Activated T-helper 2 cell treated with anti-CD3 and anti-CD28 coated beads, Interferon-gamma antibody, Interleukin-2, Interleukin-4, amounts not matched to agents 10 μg/mL and 5 μg/mL and 100 μg/mL, durations not matched to agents 14 hours and 24 hours and 36 hours (primary cell): ENCODE measurements at places on chromosomes 7 and 10. TPM values are rescaled to one million over a fixed set of nuclear protein-coding genes. Genes with fewer than 3 reads are reported as not detected.

The KCP gene
- not detected in 2 replicates for total RNA-seq

GRCh38 chr10:63696205-63696604 is 175.0 kb downstream of the REEP3 start:
- no peak overlapping the region for H3K27ac ChIP-seq
- H3K36me3 ChIP-seq, result no peaks in the 10 kb centered on the region
- no peak overlapping the region for H3K4me3 ChIP-seq
- H3K27me3 ChIP-seq, result peaks cover 3% of the 10 kb centered on the region
- DNase-seq, result no peak

DNA sequence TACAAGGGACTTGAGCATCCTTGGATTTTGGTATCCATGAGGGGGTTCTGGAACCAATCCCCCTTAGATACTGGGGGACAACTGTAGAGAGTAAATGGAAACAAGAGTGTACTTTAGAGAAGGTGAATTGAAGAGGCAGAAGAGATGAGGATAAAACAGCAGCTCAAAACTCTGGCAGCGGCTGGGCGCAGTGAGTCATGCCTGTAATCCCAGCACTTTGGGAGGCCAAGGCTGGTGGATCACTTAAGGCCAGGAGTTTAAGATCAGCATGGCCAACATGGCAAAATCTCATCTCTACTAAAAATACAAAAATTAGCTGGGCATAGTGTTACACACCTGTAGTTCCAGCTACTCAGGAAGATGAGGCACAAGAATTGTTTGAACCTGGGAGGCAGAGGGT is 218.7 kb downstream of the GALNT17 start:
- no peak overlapping the region for H3K4me3 ChIP-seq
- H3K36me3 ChIP-seq, result no peaks in the 10 kb centered on the region
- H3K27me3 ChIP-seq, result no peaks in the 10 kb centered on the region
- no peaks in the 10 kb centered on the region for H3K4me1 ChIP-seq

DNA sequence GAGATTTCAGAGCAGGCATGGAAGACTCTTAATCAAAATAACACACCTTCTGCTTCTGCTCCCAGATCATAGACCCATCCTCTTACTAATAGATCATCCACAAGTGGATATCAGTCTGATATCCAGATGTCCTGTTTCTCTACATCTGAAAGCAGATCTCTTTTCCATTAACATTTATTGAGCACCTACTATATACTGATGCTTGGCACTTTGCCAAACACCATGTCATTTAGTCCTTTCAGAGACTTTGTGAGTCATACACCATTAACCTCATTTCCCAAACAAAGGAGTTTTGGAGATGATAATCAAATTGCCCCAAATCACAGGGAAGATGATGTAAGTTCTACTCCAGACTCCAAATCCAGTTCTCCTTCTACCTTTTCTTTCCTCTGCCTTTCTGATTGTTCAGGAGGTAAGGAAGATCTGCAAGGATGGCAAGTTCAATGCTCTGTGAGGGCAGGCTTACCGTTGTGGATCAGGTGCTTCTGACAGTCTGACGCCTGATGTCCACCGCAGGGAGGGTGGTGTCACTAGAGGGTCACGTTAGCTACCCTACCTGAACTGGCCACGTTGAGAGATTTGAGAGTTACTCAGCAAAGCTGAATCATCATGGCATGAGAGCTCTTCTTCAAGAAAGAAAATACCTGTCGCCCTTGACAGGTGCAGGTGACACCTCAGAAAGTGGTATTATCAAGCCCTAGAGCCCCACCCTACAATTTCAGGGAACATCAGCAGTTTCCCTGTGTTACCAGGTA is 269.6 kb upstream of the ZMIZ1 start:
- H3K36me3 ChIP-seq, result no peaks in the 10 kb centered on the region
- no peak for DNase-seq
- no peak overlapping the region for H3K4me3 ChIP-seq
- no peak overlapping the region for H3K27ac ChIP-seq
- H3K27me3 ChIP-seq, result peaks cover 4% of the 10 kb centered on the region

DNA sequence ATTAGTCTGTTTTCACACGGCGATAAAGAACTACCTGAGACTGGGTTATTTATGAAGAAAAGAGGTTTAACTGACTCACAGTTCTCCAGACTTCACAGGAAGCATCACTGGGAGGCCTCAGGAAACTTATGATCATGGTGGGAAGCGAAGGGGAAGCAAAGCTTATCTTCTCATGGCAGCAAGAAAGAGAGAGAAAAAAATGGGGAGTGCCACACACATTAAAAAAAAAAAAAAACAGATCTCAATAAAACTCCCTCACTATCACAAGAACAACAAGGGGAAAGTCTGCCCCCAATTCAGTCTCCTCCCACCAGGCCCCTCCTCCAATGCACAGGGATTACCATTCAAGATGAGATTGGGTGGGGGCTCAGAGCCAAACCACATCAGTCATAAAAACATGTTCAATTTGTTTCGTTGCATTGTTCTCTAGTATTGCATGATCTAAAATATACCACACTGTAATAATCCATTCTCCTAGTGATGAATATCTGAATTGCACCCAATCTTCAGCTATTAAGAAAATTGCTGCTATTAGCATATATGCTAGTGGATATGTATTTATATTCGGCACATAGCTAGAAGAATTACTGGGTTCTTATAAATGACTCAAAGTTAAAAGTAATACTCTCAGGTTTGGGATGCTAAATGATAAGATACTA is 328.9 kb upstream of the KCND2 start:
- H3K27ac ChIP-seq, result no peak overlapping the region
- no peak overlapping the region for H3K4me3 ChIP-seq
- no peaks in the 10 kb centered on the region for H3K27me3 ChIP-seq
- H3K36me3 ChIP-seq, result no peaks in the 10 kb centered on the region
- DNase-seq, result no peak

GRCh38 chr10:63258920-63259678 is 126.0 kb downstream of the NRBF2 start:
- peaks cover 64% of the 10 kb centered on the region for H3K4me1 ChIP-seq
- no peaks in the 10 kb centered on the region for H3K27me3 ChIP-seq
- no peak overlapping the region for H3K27ac ChIP-seq
- no peak overlapping the region for H3K4me3 ChIP-seq

- H3K27ac ChIP-seq, result peak overlapping the region; percentile 95
- peaks cover 36% of the 10 kb centered on the region for H3K36me3 ChIP-seq
- H3K27me3 ChIP-seq, result no peaks in the 10 kb centered on the region
- peak overlapping the region; percentile 94 for H3K4me3 ChIP-seq
- no peak for DNase-seq
- peaks cover 36% of the 10 kb centered on the region for H3K4me1 ChIP-seq
These were observed 944 bp downstream of the AVL9 start for GRCh38 chr7:32496052-32496813.

The TEX36 gene
- not detected in 2 replicates for total RNA-seq

DNA sequence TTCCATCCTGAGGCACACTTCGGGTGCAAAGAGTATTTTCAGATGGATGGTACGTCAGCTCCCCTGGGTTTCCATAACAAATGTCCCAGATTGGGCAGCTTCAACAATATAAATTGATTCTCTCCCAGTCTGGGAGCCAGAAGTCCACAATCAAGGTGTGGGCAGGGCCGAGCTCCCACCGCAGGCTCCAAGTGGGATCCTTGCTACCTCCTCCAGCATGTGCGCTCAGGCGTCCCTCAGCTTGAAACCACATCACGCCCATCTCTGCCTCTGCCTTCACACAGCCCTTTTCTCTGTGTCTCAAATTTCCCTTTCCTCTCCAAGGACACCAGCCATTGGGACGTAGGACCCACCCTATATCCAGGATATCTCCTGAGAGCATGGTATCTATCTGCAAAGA is 153.5 kb downstream of the DIP2C start:
- H3K27me3 ChIP-seq, result peaks cover 12% of the 10 kb centered on the region
- H3K4me1 ChIP-seq, result no peaks in the 10 kb centered on the region
- DNase-seq, result no peak

GRCh38 chr7:16564909-16565426 is 38.3 kb downstream of the LRRC72 start:
- H3K4me3 ChIP-seq, result no peak overlapping the region

- H3K36me3 ChIP-seq, result no peaks in the 10 kb centered on the region
- H3K4me3 ChIP-seq, result no peak overlapping the region
- no peak overlapping the region for H3K27ac ChIP-seq
- DNase-seq, result no peak
- no peaks in the 10 kb centered on the region for H3K27me3 ChIP-seq
These were observed 92.6 kb downstream of the UNCX start for GRCh38 chr7:1325246-1325645.

DNA sequence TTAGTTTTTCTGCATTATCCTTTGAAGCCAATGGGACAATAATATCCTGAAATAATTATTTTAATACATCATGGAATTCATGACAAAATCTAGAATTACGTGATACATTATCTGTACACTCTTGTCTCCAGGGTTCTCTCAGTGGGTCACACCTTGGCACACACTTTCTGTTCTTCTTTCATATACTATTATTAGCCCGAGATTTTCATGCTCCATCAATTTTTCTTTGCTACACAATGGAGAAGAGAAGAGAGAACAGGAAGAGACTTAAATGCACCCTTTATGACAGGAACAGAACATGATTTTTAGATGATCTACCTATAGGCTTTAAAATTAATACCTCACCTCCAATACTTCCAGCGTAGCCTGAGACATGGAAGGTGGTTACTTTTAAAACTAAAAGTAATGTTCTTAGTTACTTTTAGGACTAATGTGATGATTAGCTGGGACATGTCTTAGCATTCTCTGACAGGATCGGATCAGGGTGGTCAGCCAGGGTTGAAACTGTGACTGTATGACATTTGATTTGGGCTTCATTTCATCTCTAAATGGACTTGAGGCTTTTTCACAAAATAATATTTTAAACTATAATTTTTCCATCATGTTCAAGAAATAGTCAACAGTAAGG is 148.2 kb upstream of the WNT16 start:
- peaks cover 3% of the 10 kb centered on the region for H3K4me1 ChIP-seq
- H3K27ac ChIP-seq, result no peak overlapping the region
- peaks cover 4% of the 10 kb centered on the region for H3K27me3 ChIP-seq

DNA sequence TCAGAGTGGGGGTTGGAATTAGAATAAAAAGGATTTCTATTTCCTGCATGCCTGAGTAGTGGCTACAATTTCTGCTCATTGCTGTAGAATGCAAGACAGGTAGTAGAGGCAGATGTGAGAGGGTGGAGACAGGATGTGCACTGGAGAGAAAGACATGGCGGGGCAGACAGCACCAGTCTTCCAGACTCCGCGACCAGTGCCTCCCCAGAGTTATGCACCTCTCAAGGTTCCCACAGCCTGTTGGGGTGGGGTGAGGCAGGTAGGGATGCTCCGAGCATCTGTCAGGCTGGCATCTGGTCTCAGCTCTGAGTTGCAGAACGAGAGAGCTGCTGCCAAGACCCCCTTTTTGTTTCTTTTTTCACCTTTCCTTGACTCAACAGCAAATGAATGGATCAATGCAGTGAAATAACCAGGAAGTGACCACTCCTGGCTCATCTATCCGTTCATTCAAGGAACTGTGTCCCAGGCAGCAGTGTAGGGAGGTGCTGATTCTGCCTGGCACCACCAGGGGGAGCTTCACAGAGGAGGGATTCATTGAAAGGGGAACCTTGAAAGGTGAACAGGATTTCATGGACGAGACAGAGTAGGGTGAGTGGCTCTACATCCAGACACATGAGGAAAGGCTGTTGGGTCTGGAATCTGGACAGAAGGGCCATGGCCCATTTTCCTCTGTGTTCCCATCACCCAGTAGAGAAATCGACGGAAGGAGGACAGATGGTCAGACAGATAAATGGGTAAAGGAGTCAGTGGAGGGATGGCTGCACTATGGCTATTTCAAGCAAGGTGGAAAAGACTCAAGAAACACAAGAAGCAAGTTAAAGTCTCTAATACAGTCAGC is 17.2 kb upstream of the SLC18A3 start:
- no peak overlapping the region for H3K27ac ChIP-seq
- H3K4me3 ChIP-seq, result no peak overlapping the region
- peaks cover 11% of the 10 kb centered on the region for H3K27me3 ChIP-seq
- H3K36me3 ChIP-seq, result no peaks in the 10 kb centered on the region
- peaks cover 4% of the 10 kb centered on the region for H3K4me1 ChIP-seq
- DNase-seq, result peak; percentile 28

DNA sequence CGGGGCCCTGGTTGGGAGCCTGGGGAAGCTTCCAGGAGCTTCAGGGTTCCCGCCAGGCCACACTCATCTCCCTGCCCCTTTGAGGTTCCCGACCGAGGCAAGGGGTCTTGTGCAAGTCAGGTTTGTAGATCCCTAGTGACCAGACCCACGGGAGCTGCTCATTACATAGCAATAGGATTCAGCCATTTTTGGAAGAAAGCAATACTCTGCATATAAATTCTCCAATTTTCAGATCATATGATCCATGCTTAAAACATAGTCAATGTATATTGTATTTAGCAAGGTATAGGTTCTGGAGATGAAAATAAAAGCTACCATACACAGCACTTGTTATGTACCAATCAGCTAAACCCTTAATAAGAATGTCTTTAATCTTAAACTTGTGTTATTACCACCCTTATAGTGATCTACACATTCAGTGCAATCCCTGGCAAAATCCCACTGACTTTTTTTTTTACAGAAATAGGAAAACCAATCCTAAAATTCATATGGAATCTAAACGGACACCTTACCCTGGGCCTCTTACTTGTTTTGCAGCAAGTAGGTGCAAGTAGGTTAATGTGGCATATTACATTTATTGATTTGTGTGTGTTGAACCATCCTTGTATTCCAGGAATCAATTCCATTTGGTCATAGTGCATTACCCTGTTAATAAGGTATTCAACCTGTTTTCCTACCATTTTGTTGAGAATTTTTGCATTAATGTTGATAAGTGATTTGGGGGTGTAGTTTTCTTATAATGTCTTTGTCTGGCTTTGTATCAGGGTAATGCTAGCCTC is 13.8 kb upstream of the FKBP9 start:
- no peak for DNase-seq
- peaks cover 7% of the 10 kb centered on the region for H3K27me3 ChIP-seq
- H3K4me1 ChIP-seq, result peaks cover 20% of the 10 kb centered on the region

- H3K36me3 ChIP-seq, result peaks cover 31% of the 10 kb centered on the region
- no peak overlapping the region for H3K4me3 ChIP-seq
- H3K4me1 ChIP-seq, result peaks cover 80% of the 10 kb centered on the region
These were observed 19.6 kb upstream of the GIMAP2 start for GRCh38 chr7:150665896-150666295.

GRCh38 chr10:11517150-11517549 is 94.3 kb downstream of the USP6NL start:
- peaks cover 54% of the 10 kb centered on the region for H3K27me3 ChIP-seq
- no peak overlapping the region for H3K4me3 ChIP-seq
- no peak for DNase-seq
- H3K27ac ChIP-seq, result no peak overlapping the region
